ENCODE measurements at places on chromosomes 1 and 21.

- DNase-seq: no peak
Observed at GRCh38 chr1:230570724-230571360, 71.4 kb upstream of the COG2 start.

GRCh38 chr1:80918380-80918779 is 882.4 kb upstream of the ADGRL2 start:
- DNase-seq: no peak

DNA sequence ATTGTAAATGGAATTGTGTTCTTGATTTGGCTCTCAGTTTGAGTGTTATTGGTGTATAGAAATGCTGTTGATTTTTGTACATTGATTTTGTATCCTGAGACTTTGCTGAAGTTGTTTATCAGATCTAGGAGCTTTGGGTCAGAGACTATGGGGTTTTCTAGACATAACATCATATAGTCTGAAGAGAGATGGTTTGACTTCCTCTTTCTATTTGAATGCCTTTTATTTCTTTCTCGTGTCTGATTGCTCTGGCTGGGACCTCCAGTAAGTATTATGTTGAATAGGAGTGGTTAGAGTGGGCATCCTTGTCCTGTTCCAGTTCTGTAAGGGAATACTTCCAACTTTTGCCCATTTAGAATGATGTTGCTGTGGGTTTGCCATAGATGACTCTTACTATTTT is 39.1 kb upstream of the ANGPTL1 start:
- DNase-seq: no peak

DNA sequence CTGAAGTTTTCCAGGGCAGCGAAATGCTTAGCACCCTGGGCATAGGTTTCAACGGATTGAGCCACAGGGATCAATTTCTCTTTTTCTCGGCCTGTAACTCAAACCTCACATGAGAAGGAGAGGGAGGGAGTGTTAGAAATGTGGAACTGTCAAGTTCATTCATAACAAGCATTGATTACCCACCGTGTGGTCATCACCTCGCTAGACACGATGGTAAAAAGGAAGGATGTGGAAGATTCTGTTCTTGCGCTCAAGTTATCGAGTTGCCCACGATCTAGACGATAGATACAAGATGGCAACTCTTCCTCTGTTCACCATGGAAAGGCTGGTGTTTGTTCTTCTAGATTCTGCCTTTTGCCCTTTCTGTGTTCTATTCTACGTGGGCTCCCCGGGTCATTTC is 4.0 kb upstream of the RCAN3 start:
- DNase-seq: no peak

- DNase-seq: no peak
Observed at GRCh38 chr1:209653915-209654351, 1.7 kb upstream of the LAMB3 start.

DNA sequence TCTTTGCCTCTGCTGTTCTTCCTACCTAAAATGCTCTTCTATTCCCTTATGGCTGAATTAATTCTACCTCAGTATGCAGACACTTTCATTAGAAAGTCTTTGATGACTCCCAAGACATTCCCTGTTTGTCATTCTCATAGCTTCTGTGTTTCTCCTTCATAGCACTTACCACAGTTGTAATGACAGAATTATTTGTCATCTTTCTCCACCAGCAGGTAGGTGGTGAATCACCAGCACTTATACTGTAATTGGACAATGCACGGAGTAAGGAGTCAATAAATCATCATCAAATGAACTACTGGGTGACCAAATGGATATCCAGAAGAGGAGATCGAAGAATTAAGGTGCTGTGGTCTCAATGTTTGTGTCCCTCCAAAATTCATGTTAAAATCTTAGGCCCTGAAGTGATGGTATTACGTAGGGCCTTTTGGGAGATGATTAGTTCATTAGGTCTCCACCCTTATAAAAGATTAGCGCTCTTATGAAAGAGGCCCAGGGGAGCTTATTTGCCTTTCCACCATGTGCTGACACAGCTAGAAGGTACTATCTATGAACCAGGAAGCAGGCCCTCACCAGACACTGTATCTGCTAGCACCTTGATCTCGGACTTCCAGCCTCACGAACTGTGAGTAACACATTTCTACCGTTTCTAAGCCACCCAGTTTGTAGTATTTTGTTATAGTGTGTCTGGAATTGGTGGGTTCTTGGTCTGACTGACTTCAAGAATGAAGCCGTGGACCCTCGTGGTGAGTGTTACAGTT is 2.4 kb upstream of the CCT8 start:
- no peak for DNase-seq

DNA sequence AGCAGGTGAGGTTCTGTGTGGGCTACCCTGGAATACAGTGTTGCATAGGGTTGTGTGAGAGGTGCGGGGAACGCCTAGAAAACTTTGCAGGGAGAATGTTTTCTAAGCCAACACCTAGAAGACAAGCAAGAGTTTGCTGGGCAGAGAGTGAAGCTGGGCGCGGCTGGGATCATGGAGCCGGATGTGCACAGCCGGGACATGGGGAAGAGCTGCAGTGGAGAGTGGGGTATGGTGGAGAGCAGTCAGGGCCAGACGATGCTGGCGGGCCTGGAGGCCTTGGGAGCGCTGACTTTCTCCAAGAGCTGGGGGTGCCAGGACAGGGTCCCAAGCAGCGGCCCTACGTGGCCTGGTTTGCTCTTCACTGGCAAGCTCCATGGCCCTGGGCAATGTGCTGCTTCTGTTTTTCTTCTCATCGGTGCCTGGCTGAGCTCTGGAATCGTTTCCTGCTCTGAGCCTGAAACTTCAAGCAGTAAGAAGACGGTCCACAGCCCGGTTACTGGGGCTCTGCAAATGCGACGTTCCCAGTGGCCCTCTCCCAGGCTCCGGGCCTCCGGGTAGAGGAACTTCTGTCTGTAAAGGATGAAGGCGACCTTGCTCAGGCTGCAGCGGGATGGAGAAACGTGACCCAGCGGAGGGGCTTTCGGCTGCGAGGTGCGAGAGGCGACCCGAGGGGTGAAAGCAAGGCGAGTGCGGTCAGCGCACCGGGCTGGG is 51.9 kb upstream of the CD34 start:
- DNase-seq: peak; percentile 96

GRCh38 chr1:56194701-56195300 is 384.6 kb downstream of the PLPP3 start:
- DNase-seq: no peak

DNA sequence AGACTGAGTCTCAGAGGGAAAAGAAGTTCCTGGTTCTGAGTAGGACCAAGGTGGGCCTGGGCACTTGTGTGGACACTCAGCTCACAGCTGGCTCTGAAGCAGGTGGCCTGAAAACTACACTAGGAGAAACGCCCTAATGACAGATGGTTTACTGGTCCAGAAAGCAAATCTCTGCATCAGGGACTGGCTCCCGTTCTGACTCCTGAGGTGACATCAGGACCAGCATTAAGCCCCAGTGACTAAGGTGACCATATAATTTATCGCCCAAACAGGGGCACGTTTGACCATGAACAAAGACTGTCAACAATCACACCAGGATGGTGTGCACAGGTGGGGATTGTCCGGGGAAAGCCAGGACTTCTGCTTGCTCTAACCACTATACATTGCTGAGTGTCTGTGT is 12.2 kb upstream of the CD34 start:
- no peak for DNase-seq

GRCh38 chr1:182635871-182636270 is 31.7 kb upstream of the RGS16 start:
- no peak for DNase-seq

- DNase-seq: no peak
Observed at GRCh38 chr1:112983537-112984131, 27.6 kb upstream of the SLC16A1 start.

DNA sequence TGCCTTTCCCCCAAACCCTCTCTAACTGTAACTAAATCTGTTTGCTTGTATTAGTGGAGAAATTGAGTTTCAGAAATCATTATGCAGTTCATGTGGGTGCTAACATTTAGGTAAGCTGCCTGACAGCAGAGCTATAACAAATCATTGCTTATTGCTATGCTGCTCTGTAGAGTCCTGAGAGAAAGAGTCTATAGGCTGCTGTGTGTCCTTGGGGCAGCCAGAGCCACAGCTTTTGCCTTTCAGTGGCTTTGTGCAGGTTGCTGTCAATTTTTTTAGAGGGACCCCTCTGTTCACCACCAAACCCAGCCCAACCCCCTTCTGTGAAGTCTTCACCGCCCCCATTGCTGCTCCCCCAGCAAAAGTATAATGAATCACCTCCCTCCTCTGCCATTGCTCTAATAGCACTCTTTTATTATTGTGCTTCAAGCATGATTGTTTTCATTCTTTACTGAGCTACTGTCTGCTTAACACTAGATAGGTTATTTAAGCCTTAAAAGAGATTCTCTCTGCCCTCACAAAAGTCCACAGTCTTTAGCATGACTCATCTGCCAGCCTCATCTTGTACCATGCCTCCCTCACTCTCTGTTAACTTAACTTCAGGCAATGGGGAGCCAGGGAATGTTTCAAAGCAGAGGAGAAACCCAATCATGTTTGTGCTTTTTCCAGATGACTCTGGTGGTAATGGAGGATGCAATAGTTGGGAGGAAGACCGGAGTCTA is 38.6 kb downstream of the DIRAS3 start:
- no peak for DNase-seq

DNA sequence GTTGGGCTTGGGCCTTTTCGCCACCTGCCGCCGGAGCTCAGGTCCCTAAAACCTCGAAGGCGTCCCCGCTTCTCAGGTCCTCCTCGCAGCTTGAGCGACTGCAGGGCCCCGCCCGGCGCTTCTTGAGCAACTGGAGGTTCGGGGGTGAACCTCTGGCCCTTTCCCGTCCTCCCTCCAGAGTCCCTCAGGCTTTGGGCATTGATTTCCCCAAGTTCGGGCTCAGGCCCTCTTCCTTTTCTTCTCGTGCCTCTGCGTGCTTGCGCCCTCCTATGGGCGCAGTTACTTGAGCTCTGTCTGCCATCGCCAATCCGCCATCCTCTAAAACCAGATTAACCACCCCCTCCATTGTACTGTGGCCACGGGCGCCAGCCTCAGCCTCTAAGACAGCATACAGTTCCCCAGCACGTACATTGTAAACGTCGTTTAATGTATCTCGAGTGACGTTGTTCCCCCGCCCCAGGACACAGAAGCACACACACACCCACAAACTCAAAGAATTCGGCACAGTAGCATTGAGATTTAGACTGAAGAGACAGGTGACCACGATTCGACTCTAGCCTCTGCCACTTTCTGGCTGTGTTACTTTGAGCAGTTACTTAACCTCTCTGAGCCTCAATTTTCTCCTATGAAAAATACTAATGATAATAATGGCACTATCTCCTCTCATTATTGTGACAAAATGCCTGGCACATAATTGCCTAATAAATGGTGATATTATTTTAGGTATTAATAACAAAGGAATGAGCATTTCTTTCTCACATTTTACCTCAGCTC is 22.6 kb downstream of the BTG2 start:
- DNase-seq: peak; percentile 59

DNA sequence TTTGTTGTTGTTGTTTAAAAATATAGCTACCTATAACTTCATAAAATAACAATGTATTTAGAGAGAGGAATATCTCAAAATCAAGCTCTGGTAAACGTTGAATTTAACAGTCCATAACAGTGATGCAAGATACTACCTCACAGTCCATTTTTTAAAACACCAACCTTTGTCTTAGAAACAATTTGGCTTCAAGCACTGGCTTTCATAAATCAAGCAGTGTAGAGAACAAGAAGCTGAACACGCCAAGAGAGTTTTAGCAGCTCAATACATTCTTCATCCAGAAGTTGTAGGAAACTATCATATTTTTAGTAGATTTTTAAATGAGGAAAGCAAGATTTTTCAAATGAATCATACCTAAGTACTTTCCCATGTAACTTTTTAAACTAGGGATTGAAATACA is 334.3 kb upstream of the ADAMTS5 start:
- DNase-seq: no peak

GRCh38 chr1:8031176-8031785 is 5.2 kb upstream of the ERRFI1 start:
- DNase-seq: no peak

DNA sequence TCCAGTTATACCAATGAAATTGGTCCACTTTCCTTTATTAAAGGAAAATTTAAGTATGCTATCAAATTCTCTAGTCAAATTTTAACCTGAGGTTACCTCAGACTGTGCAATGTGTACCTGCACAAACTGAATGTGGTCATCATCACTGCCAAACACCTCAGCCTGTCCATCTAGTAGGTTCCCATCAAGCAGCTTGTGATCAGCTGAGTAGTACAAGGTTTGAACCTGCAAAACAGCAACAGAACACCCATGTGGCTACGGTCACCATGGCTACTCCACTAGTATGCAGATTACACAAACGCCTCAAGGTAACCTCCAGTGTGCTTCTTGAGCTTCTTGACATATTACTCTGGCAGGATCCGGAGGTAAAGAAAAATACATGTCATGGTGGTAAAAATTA is 11.6 kb downstream of the IVNS1ABP start:
- no peak for DNase-seq

DNA sequence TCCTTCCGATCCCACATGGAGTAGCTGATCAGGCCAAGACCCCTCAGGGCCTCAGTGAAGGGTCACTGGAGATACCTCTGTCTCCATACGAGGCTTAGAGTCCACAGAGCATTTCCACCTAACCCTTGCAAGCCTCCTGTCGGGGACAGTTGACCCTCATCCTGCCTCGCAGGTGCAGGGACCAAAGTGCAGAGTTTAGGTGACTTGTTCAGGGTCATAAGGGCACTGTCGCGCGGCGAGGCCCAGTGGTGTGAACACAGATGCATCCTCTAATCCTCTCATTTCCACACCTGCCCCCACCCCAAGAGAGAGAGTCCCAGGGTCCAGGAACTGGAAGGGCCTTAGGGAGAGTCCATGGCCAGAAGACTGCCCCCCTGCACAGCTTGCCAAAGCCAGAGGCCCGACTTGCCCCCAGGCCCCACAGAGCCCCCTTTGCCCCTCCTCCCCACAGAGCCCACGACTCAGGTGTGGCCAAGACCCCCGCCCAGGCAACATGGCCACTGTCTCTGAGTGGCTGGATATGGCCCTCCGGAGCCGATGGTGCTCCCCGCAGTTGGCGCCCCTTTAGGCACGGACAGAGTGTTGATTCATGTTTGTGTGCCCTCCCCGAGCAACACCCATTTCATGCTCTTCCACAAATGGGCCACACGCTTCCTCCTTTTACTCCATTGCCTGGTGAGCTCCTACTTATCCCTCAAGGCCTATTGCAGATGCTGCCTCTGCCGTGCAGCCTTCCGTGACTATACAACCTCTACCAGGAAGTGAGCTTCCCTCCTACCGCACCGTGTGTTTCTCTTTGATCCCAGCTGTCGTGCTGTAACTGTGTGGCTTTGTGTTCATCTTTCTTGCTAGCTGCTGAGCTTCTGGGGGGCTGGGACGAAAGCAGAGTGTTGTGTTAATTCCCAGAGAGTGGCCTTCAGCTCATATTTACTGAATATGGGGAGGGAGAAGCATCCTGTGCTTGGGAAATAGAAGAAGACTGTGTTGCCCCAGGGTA is 1.7 kb downstream of the TRPM2 start:
- no peak for DNase-seq

- no peak for DNase-seq
Observed at GRCh38 chr21:32197896-32198295, 81.0 kb downstream of the MIS18A start.

- DNase-seq: no peak
Observed at GRCh38 chr1:199875337-199875736, 152.2 kb upstream of the NR5A2 start.

GRCh38 chr21:42218836-42219605 is at the start of gene ABCG1:
Gene ABCG1 (plus strand): TSS chr21:42219140. CDS start chr21:42219263, 123 bp downstream.
- peak; percentile 93 for DNase-seq

All from lower leg skin (tissue), 4 donors.